Heart left ventricle (tissue), 16 donors: ENCODE measurements at places on chromosomes 3 and 15. TPM values are rescaled to one million over a fixed set of nuclear protein-coding genes. Genes with fewer than 3 reads are reported as not detected.

DNA sequence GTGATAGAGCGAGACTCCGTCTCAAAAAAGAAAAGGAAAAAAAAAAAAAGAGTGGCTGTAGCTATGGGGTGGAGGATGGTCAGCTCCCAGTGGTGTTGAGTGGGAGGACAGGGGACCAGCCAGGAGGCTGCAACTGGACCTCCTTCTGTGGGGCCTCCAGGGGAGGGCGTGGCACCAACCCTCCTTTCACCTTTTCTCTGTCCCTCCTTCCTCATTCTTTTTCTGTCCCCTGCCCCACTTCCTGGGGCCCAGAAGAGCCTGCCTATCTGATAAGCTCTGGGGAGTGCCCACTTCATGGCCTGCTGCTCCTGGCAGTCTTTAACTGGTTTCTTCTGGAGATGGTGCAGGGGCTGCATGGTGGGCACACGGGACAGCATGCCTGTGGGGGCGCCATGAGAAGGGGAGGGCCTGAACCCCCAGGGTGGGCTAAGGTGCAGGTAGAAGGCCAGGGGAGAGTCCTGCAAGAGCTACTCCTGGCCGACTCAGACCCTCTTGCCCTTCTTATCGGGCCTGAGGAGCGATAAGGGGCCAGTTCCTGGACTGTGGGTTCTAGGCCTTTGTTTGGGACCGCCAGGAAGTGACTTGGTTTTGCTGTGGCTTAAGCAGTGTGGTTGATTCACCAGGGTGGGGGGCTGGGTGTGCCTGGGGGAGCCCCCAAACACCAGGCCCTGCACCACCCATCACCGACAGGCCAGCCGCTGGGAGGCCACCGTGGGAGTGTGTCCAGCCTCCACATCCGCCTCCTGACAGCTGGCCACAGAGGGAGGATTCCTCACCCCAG is 49.4 kb upstream of the FLNB start:
- DNase-seq: peak; percentile 52
- no peaks in the 10 kb centered on the region for H3K27me3 ChIP-seq
- peak overlapping the region; percentile 85 for H3K27ac ChIP-seq
- peaks cover 13% of the 10 kb centered on the region for H3K4me1 ChIP-seq
- no peak overlapping the region for H3K4me3 ChIP-seq

TMEM207 gene
- not detected for total RNA-seq

DNA sequence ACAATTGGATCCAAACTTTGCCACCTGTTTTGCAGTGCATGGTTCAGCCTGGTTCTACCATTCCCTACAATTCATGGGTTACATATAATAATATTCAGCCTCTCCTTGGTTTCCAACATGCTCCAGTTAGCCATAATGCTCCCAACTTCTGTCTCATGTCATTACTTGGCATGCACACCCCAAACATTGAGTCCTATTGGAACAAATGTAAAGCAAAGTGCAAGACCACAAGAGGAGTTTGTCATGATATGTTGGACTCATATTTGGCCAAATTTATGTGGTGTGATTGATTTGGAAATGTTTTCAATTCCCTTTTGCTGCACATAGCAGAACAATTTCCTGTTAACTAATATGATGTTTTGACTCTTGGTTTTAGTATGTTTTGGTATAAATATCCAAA is 50.2 kb downstream of the KCNAB1 start:
- H3K27ac ChIP-seq: no peak overlapping the region
- no peak for DNase-seq
- no peaks in the 10 kb centered on the region for H3K36me3 ChIP-seq
- H3K4me1 ChIP-seq: no peaks in the 10 kb centered on the region

DNA sequence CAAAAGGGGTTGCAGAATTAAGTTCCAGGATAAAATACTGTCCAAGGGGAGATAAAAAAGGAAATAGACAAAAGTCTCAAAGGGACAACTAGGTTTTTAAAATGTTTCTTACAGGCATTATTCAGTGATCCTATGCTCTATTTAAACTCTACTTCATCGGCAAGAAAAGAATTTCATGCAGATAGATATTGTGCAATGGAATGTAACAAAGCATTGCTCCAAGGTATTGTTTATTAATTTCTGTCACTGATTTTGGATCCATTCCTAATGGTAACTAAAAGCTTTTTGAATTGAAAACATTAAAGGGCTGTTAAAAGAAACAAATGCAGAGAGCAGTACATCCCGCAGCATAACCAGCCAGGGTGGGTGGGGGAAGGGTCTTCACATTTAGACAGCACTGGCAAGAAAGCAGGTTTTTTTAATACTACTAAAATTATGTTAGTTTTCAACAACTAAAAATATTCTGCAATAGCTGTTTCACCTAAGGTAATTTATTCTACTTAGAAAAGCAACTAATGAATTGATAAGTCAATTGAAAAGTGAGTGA is 82.9 kb downstream of the THBS1 start:
- no peak overlapping the region for H3K4me3 ChIP-seq
- DNase-seq: no peak
- H3K27ac ChIP-seq: no peak overlapping the region
- H3K36me3 ChIP-seq: no peaks in the 10 kb centered on the region
- H3K27me3 ChIP-seq: no peaks in the 10 kb centered on the region

DNA sequence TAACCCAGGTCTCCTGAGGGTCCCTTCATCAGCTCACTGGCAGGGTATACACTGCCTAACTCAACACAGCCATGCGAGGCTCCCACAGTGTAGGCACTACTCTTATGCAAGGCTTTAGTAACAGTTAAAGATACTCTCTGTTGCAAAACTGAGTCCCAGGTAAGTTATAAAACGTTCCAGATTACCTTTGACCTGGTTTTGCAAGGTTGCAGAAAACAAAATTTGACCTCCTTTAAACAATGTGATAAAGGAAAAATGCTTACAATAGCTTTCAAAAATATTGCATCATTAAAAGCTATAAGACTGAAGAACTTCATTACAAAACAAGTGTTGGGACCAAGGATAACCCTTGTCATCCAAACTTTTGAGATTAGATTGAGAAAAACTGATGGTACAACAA is 5.5 kb downstream of the SLC27A2 start:
- H3K4me3 ChIP-seq: no peak overlapping the region
- no peaks in the 10 kb centered on the region for H3K4me1 ChIP-seq
- DNase-seq: no peak
- H3K27me3 ChIP-seq: peaks cover 13% of the 10 kb centered on the region

DNA sequence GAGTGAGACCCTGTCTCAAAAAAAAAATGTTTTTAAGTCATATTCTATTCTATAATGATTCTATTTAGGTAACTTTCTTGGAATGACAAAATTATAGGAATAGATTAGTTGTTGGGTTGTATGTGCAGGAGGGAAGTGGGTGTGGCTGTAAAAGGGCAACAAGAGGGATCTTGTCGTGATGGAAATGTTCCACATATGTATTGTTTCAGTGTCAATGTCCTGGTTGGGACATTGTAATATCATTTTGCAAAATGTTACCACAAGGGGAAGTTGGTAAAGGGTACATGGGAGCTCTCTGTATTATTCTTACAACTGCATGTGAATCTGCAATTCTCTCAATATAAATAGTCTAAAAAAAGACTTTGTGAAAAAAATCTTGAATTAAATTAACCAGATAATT is 14.3 kb upstream of the ABHD5 start:
- no peaks in the 10 kb centered on the region for H3K27me3 ChIP-seq
- no peaks in the 10 kb centered on the region for H3K4me1 ChIP-seq
- no peaks in the 10 kb centered on the region for H3K36me3 ChIP-seq
- no peak overlapping the region for H3K4me3 ChIP-seq
- H3K27ac ChIP-seq: no peak overlapping the region
- no peak for DNase-seq

GRCh38 chr15:86165265-86166211 is 85.9 kb downstream of the AGBL1 start:
- no peaks in the 10 kb centered on the region for H3K36me3 ChIP-seq
- H3K27ac ChIP-seq: no peak overlapping the region
- no peaks in the 10 kb centered on the region for H3K4me1 ChIP-seq

TMEM266 gene
- not detected for total RNA-seq

DNA sequence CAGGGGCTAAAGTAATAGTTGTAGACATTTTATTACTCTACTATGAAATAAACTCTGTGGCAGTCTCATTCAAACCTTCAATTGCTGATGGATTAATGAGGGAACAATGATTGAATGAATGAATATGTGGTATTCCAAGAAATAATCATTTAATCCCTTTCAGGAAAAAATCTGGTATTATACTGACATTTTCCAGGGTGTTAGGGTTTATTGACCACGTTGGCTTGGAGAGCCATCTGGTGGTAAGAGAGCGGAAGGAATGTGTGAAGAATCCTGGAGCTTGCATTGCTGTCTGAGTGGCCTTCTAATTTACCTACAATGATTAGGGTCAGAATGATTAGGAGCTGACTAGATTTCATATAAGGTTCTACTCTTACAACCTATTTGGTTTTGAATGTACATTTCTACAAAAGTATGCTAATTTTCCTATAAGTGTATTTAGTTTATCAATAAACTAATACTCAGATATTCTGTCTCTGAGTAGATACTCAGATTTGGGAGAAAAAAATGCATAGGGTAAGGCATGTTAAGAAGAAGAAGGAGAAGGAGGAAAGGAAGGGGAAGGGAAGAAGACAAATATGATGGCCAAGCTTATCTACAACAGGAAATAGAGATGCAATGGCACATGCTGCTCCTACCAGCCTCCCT is 249.9 kb downstream of the ROBO1 start:
- H3K4me1 ChIP-seq: no peaks in the 10 kb centered on the region
- H3K27me3 ChIP-seq: no peaks in the 10 kb centered on the region
- H3K4me3 ChIP-seq: no peak overlapping the region
- H3K27ac ChIP-seq: no peak overlapping the region
